K562 (cell line): ENCODE measurements at places on chromosomes 11 and 22. TPM values are rescaled to one million over a fixed set of nuclear protein-coding genes. Genes with fewer than 3 reads are reported as not detected.

GRCh38 chr22:47154621-47155081 lies 392.2 kb downstream of the TBC1D22A start:
- no peak for DNase-seq

DNA sequence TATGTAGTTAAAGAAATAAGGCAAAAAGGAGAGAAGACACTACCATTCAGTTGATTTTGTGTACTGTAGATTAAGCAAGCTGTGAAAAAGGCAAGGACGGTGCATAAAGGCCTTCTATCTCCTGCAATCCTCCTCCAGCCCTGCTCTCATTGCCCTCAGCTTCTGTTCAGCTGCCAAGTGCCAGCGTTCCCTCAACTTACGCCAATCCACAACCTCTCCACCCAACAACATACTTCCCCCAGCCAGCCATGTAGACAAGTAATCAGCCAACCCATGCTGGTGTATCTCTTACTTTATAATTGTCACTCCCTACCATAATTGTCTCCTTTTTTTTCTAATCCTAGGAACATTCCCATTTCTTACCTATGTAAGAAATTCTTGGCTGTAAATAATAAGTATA lies 30.1 kb upstream of the ANO5 start:
- DNase-seq: no peak

DNA sequence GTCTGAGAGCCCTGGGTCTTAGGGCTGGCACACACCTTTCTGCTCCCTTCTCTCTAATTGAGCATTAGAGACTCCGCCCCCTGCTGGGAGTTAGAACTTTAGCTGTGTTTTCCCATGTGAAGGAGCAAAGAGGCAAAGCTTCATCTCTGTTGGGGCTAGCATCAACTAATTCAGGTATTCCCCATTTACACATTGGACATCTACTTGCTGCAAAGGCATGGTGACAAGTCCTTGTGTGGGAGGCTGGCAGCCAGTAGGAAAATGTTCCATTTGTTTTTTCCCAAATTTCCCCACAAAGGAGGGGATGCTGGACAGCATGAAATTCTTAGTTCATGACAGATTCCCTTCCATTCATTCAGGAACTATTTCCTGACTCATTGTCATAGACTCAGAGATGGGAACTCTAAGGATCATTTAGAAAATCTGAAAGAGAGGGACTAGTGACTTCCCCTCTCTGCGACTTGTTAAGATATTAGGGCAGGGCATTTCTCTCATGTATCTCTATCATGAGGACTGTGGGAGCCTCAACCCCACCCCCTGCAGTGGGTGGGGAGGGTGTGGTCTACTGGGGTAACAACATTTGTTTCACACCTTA lies 3.6 kb downstream of the CD44 start:
- DNase-seq: peak; percentile 24

DNA sequence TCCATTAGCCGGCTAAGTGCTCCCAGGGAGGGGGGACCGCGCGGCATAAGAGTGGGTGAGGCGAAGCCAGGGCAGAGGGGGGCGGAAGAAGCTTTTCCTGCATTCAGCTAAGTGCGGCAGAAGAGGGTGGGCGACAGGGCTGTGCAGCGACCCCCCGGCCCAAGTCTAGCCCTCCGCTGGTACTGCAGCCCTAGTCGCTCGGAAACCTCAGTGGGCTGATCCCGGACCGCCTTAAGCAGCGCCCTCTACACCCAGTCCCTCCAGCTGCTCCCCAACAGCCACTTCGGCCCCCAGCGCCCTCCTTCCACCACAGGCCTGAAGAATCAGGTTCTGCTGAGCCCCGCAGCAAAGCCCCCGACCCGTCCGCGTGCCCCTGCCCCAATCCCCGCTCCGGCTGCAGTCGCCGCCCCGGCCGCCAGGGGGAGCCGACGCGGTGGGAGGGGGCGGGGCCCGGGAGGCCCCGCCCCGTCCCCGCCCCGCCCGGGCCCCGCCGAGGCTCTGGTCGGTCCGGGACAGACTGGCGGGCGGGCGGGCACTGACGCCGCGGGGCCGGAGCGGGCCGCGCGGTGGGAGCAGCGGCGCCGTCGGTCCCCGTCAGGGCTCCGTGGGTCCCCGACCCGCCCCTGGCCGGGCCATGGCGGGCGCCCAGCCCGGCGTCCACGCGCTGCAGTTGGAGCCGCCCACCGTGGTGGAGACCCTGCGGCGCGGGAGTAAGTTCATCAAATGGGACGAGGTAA lies at the start of gene PLCB3:
TSS of gene PLCB3 (plus strand) at position 515 of the 737 bp plus-strand sequence. CDS start at position 635, 120 bp downstream.
- peak; percentile 84 for DNase-seq

DNA sequence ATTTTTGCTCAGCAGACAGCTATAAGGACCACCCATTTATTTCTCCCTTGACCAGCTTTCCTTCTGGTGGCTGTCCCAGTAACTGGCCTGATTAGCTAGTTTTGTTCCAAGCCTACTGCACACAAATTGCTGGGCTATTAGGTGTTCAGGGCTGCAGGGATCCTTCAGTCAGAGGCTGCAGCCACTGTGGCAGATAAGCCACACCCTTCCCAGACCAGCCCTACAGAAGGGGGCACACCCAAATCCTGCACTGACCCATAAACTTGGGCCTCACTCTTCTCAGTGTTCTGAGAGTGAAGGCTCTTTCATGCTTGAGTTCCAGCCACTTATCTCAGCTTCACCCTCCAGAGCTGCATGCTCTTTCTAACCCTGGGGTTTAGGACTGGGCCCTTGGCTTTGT lies 200.0 kb downstream of the AASDHPPT start:
- DNase-seq: no peak

DNA sequence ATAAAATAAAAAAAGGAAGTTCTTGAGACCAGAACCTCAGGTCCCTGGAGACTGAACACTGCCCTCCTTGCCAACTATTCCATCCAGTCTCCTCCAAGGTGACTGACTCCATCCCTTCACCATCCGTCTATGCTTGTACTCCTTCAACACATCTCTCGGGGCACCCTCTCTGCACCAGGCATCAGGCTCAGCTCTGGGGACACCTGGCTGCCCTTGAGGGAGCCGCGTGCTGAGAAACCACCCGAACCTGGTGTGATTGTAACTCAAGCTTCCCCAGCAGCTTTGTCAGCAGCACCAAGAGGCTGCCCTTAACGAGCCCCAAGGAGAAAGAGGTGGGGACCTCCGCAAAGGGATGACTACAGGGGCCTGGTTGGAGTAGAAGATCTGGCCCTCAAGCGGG lies 1.7 kb downstream of the PTPN5 start:
- no peak for DNase-seq

DNA sequence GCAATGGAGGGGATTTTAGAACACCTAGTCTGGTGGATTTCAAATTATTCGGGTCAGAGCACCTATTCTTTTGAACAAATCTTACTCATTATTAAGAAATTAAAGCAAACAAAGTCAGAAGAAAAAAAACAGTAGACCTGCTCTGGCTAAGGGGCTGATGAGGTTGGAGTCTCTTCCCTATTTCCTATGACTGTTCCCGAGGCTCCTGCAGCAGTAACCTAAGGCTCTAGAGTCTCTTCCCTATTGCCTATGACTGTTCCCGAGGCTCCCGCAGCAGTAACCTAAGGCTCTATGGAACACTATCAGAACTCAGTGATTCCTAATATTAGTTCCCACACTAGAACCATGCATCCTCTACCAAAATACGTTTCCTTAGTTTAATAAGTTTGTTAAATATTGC lies 607.9 kb downstream of the NTM start:
- DNase-seq: no peak

- peak; percentile 50 for DNase-seq
Observed at GRCh38 chr11:46618837-46619236, 1.5 kb downstream of the ATG13 start.

DNA sequence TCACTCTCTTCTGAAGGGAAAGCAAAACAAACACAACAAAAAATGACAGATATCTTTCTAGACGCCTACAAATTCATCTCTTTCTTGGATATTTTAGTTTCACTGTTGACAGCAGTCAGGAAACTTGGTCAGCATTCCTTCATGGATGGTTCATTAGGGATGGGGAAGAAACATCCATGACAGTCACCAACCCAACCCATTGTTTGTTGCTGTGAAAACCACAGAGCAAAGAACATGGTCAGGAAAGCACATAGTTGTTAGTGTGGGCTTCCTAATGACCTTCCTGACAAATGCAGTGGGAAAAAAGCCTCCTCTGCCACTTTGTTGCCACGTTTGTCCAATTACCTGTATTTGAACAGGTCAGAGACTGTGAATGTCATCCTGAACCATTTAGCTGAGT lies 139.8 kb upstream of the SNX19 start:
- DNase-seq: no peak

DNA sequence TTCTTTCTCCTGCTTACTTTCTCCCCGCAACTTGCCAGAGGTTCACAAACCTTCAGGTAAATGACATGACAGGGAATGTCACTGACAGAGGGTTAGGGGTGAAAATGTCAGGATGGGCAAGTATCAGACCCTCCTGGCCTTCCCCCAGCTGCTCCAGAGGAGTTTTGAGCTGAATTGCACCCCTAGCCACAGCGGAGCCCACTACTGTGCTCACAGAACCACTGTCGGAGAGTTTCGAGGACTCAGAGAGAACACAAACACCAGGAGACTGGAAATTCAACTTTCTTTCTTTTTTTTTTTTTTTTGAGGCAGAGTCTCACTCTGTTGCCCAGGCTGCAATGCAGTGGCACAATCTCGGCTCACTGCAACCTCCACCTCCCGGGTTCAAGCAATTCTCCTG lies 21.5 kb upstream of the P2RY2 start:
- DNase-seq: no peak

DNA sequence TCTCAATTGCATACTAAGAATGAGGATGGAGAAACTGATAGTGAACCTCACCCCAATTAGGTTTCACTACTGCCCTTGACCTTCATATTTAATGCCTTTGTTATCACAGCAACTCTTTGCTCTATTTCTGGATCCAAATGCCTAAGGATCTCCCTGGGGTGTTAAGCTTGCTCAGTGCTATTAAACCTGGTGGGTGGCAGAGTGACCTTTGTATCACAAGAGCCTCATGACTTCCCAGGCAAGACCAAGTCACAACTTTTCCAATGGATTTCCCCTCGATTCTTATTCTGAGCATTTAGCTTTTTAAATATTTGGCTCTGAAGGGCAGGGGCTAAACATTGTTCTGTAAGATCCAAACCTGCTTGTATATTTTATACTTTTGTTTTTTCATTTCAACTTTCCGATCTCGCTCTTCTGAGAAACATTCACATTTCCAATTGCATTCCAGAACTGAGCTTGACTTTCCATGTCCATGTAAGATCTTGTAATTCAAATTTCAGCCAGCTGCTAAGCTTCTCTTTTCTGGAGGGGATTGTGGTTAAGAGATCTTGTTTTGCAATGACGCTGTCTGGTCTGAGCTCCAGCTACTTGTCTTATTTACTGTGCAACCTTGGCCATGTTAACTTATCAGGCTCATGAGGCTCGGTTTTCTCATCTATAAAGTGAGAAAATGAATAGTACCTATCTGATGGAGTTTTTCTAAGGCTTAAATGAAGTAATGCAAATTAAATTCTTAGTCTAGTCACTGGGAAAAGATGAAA lies 6.4 kb upstream of the EHF start:
- DNase-seq: no peak

DNA sequence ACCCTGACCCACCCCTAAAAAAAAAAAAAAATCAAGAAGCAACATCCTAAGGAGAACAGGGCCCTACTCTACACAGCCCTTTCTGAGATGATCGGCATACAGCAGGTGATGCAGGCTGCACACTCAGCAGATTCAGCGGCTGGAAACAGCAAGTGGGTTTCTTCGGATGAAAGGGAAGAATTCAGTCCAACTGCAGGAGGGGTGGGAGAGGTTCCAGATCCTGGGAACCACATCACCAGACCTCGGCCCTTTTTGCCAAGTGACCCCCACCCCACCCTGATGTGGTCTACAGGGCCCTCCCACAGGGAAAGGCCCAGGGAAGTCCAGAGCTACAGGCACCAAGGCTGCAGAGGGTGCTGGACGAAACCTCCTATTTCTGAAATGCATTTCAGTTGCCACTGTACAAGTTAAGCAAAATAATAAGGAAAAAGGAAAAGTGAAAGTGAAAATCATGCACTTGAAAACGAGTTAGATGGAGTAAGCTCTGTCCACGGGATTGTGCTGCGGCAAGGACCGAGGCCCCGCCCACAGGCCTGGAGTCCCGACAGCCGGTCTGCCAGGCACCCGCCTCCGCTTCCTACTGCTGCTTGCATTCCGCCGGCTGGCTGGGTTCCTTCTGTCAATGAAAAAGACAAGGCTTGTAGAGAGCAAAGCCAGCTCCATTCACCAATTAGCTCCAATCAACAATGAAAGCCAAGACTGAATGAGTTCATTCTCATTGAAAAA lies 16.0 kb upstream of the PHLDA2 start:
- DNase-seq: no peak

GRCh38 chr11:45354976-45355705 lies 69.0 kb upstream of the SYT13 start:
- DNase-seq: peak; percentile 83

PRRG4 gene
- not detected in 2 replicates for total RNA-seq

OR10V1 gene
- total RNA-seq: not detected in 2 replicates

OR52H1 gene
- total RNA-seq: not detected in 2 replicates

RAB38 gene
- total RNA-seq: 1.5 and 1.9 TPM in 2 replicates

SLN gene
- not detected in 2 replicates for total RNA-seq

IFTAP gene
- total RNA-seq: 9.2 and 9.8 TPM in 2 replicates

MSANTD4 gene
- total RNA-seq: 9.2 and 9.9 TPM in 2 replicates

MIAT gene
- total RNA-seq: 0.63 and 0.93 TPM in 2 replicates

PGA5 gene
- total RNA-seq: not detected in 2 replicates

VSIG2 gene
- not detected in 2 replicates for total RNA-seq
